GM12864 (cell line): ENCODE measurements at places on chromosomes 5 and 9.

DNA sequence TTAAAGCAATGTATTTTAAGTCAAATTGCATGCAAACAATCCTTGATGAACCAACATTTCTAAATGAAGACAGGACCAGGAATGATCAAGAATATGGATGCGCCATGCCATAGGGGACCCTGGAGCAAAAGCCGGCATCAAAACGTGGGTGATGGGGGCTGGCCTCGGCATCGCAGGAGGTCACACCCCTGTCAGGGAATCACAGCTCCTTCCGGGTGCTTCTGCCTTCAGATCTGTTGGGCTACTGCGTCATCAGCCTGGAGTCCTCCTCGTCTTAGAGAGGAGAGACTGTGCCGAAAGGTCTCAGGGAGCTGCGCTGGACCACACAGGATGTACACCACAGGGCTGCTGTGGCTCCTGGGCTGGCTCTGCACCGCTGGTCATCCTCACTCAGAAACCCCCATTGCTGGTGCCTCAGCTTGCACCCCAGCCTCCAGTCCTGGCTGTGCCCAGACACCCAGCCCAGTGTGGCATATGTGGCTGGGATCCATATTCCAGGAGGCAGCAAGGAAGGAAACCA, 152.9 kb upstream of the PPP1R26 start:
- DNase-seq = no peak

GRCh38 chr5:98750693-98751092, 22.8 kb upstream of the RGMB start:
- no peak for DNase-seq

- DNase-seq = no peak
Measured at GRCh38 chr9:94855903-94856302, 129.4 kb downstream of the AOPEP start.

DNA sequence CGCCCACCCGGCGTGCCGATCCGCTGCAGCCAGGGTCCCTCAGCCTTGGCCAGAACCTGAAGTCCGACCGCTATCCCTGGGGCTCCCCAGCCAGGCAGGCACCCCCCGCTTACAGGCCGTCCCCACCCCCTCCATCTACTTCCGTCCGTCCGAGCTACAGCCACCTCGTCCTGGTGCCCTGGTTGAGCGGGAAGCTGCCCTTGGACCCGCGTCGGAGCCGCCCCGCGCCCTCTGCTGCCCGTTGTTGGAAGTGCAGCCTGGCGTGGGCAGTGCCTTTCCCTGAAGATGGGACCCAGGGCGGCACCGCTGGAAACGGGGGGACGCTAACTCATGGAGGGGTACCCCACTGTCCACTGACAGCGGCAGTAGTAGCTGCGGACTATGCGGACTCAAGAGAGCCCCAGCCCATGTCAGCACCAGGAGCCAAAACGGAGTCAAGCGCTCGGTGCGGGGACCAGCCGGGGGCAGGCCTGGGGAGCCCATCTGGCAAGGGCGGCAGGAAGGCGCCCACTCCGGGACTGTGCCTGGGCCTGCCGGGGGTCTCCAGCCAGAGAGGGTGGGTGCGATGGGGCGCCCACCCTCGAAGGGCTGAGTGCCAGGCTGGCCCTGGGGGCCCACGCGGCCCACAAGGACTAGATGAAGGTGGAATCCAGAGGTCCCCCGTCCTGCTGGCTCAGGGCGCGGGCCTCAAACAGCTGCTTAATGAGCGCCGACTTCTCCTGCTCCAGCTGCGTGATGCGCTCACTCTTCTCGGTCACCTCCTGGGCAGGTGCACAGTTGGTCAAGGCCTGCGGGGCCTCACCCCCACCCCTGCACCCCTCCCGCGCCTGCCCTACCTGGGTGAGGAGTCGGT, 6.1 kb downstream of the SAPCD2 start:
- DNase-seq = no peak

GRCh38 chr9:101445353-101446029, 9.9 kb upstream of the ALDOB start:
- no peak for DNase-seq

GRCh38 chr9:75198436-75198835, 110.1 kb downstream of the OSTF1 start:
- no peak for DNase-seq
